Activated CD8-positive, alpha-beta memory T cell treated with anti-CD3 and anti-CD28 coated beads, Interleukin-2, amount 10 ng/mL, durations not matched to agents 7 days and 5 days (primary cell): ENCODE measurements at places on chromosomes 6 and 20. TPM values are rescaled to one million over a fixed set of nuclear protein-coding genes. Genes with fewer than 3 reads are reported as not detected.
A peak's percentile ranks its signal among the peaks of the same experiment; 100 is the strongest.

DNA sequence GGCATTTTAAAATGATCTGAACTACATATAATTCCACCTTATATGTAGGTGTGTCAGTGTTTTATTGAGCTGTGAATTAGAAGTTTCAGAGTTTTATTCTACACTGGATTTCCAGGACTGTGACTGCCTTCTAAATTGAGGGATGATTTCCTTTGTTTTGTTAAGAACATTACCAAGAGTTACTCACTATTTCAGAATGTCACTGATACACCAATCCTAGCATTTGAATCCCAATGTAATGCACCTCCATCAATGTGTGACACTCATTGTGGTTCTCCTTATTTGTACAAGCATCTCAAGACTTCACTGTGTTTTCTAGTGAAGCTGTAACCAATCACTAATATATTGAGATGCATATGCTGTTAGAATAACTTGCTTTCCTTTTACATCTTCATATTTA is 86.8 kb downstream of the PLCB1 start:
- no peak for DNase-seq
- no peaks in the 10 kb centered on the region for H3K27me3 ChIP-seq
- H3K36me3 ChIP-seq = no peaks in the 10 kb centered on the region
- H3K27ac ChIP-seq = no peak overlapping the region

- peaks cover 35% of the 10 kb centered on the region for H3K4me1 ChIP-seq
- DNase-seq = no peak
- peak overlapping the region; percentile 72 for H3K27ac ChIP-seq
- H3K36me3 ChIP-seq = peaks cover 26% of the 10 kb centered on the region
Observed at GRCh38 chr6:16181439-16182297, 52.8 kb downstream of the MYLIP start.

DNA sequence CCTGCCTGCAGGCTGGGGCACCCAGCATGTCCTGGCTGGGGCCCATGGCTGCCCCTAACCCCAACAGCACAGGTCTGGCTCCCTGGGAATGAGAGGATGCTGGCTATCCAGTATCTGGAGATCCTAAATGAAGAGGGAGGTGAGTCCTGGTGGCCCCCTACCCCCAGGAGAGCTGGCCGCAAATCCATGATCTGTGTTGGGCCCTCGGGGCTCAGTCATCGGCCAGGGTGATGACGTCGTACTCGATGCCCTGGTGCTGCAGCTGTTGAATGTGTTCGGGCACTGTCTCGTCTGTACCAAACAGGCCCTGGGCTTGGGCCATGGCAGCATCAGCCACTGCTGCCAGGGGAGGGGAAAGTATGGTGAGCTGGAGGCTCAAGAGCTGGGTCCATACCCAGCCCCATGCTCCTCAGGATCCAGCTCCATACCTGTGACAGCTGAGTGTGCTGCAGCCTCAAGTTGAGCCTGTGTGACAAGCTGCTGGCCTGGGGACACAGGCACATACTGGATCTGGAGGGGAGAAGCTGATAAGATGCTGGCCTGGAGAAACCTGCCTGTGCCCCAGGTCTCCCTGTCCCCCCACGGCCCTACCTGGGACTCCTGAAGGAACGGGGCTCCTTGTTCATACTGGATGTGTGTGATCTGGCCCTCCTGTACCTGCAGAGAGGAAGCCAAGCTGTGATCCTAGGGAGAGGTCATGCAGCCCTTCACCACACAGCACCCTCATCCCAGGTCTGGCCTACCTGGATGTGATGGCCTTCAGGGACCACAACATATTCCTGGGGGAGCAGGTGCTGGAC is 14.5 kb downstream of the PCIF1 start:
- peak overlapping the region; percentile 11 for H3K27ac ChIP-seq
- no peak overlapping the region for H3K4me3 ChIP-seq
- peaks cover 48% of the 10 kb centered on the region for H3K36me3 ChIP-seq

GRCh38 chr20:45783656-45784294 is 7.9 kb downstream of the WFDC3 start:
- H3K4me3 ChIP-seq = no peak overlapping the region
- H3K27me3 ChIP-seq = peaks cover 2% of the 10 kb centered on the region
- no peaks in the 10 kb centered on the region for H3K36me3 ChIP-seq
- DNase-seq = no peak

- no peak overlapping the region for H3K4me3 ChIP-seq
- H3K27me3 ChIP-seq = no peaks in the 10 kb centered on the region
- no peak for DNase-seq
- peaks cover 2% of the 10 kb centered on the region for H3K36me3 ChIP-seq
- H3K4me1 ChIP-seq = peaks cover 17% of the 10 kb centered on the region
Observed at GRCh38 chr20:23344336-23344735, 6.3 kb upstream of the NXT1 start.

The MACROD2 gene
- total RNA-seq = not detected

The MDFI gene
- total RNA-seq = not detected

DNA sequence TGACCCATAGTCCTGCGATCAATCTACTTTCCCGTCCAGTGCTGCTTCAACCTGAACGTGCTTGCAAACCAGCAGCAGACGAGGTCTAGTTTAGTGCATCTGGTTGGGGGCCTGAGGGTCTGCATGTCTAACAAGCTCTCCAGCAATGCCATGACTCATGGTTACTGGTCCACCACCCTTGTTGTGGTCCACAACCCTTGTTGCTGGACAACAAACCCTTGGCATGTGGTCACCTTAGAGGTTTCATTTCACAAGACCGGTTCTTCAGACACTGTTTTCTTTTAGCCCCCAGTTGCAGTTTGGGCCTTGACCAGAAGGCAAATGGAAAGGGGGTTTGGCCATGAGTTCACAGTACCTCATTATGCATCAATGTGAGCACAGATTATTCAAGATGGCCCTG is 424.8 kb downstream of the QKI start:
- H3K36me3 ChIP-seq = no peaks in the 10 kb centered on the region
- no peaks in the 10 kb centered on the region for H3K4me1 ChIP-seq
- no peak overlapping the region for H3K4me3 ChIP-seq
- H3K27me3 ChIP-seq = peaks cover 3% of the 10 kb centered on the region
- DNase-seq = no peak

The DDO gene
- not detected for total RNA-seq
